ENCODE measurements at places on chromosomes 16 and 17. TPM values are rescaled to one million over a fixed set of nuclear protein-coding genes. Genes with fewer than 3 reads are reported as not detected.

SLC13A2 gene
- not detected for total RNA-seq

DNA sequence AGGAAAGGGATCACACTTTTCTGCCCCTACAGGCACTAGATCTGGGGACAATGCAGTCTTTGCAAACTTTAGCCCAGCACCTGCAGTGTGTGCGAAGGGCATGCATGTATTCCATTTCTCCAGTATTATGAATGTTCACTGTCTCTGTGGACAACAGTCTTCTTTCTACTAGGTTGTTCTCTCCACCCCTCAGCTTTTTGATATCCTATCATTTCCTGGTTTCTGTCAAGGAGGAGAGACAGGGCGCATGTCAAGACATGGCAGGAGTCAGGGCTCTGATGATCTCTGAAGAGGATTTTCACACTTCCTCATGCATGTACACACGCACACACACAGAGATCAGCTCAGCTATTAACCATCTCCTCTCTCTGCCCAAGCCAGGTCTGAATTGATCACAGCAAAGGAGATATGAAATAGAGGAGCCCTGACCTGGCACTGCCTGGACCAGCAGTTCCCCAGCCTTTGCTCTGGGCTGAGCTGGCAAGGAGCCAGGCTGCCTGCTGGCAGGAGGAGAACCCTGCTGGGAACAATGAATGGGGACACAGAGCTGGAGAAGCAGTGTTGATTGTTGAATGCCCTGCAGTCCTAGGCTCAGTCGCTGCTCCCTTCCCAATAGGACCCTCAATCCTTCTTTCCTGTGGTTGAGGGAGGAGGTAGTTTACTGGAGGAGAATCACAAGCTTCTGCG is 2.6 kb downstream of the GPR179 start:
- H3K27me3 ChIP-seq = no peaks in the 10 kb centered on the region
- no peak overlapping the region for H3K4me3 ChIP-seq
- no peak overlapping the region for H3K27ac ChIP-seq
- H3K4me1 ChIP-seq = no peaks in the 10 kb centered on the region
- no peak for DNase-seq

GRCh38 chr17:43779145-43780125 is 658 bp upstream of the DUSP3 start:
- peaks cover 26% of the 10 kb centered on the region for H3K27me3 ChIP-seq
- DNase-seq = no peak
- H3K36me3 ChIP-seq = peaks cover 6% of the 10 kb centered on the region
- no peak overlapping the region for H3K27ac ChIP-seq

GNGT2 gene
- 27.7 TPM for total RNA-seq

MYLK3 gene
- 0.27 TPM for total RNA-seq

- DNase-seq = no peak
- peak overlapping the region; percentile 88 for H3K4me3 ChIP-seq
- peak overlapping the region; percentile 93 for H3K27ac ChIP-seq
- no peaks in the 10 kb centered on the region for H3K36me3 ChIP-seq
- H3K27me3 ChIP-seq = no peaks in the 10 kb centered on the region
Measured at GRCh38 chr17:63932721-63933120, 590 bp upstream of the CD79B start.

DNA sequence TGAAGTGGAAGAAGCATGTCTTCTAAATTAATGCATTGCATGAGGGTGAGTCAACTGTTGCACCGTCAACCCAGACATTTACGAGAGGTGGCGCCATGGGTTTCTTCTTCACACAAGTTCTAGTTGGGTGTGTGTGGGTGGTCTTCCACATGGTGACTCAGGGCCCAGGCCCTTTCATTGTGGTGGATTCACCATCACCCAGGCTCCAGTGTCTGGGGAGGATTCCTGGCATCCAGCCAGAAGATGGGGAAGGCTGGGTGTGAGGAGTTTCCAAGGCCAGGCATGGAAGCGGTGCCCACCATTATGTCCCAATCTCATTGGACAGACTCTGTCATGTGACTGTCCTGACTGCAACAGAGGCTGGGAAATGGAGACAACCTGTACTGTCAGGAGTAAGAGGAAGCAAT is 21.4 kb upstream of the JPH3 start:
- no peak overlapping the region for H3K27ac ChIP-seq
- no peaks in the 10 kb centered on the region for H3K4me1 ChIP-seq
- no peak overlapping the region for H3K4me3 ChIP-seq
- DNase-seq = peak; percentile 39
- no peaks in the 10 kb centered on the region for H3K36me3 ChIP-seq
- H3K27me3 ChIP-seq = peaks cover 19% of the 10 kb centered on the region

DNA sequence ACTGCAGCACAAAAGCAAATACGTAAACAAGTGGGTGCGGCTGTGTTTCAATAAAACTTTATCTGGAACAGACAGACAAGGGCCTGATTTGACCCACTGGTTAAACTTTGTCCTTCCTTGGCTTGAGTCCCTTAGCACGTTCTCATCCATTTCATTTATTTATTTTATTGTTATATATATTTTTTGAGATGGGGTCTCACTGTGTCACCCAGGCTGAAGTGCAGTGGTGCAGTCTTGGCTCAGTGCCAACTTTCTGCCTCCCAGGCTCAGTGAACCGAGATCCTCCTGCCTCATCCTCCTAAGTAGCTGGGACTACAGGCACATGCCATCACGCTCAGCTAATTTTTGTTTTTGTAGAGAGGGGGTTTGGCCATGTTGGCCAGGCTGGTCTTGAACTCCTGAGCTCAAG is 64.3 kb downstream of the MYH11 start:
- no peaks in the 10 kb centered on the region for H3K27me3 ChIP-seq
- DNase-seq = no peak
- no peaks in the 10 kb centered on the region for H3K36me3 ChIP-seq
- H3K27ac ChIP-seq = no peak overlapping the region
- H3K4me3 ChIP-seq = no peak overlapping the region

- no peak overlapping the region for H3K27ac ChIP-seq
- DNase-seq = no peak
- H3K4me1 ChIP-seq = no peaks in the 10 kb centered on the region
- peaks cover 5% of the 10 kb centered on the region for H3K36me3 ChIP-seq
- H3K27me3 ChIP-seq = no peaks in the 10 kb centered on the region
- H3K4me3 ChIP-seq = no peak overlapping the region
Measured at GRCh38 chr16:46896314-46896968, 12.3 kb downstream of the GPT2 start.

- no peaks in the 10 kb centered on the region for H3K4me1 ChIP-seq
Measured at GRCh38 chr16:3274490-3274889, 8.8 kb upstream of the ZNF263 start.

DNA sequence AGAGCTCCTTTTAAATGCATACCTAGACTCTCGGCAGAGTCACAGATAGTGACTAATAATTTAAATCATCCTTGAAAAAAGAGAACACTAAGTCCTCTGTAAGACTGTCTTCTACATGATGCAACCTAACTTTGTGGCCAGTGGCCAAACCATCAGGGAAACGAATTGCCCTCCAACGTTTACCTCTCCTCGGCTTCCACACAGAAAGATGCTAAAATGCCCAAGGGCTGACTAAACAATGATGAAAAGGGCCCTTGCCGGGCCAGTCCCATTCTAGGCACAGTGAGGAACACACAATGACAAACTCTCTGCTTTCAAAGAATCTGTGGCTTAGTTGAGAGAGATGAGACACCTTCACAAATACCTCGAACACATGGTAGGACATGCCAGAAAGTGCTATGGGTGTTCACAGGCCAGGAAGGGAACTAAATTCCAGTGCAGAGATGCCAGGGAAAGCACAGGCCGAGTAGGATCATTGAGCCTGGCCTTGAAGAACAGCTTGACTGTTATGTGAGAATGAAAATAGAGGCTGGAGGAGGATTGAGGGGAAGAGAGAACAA is 35.3 kb upstream of the PITPNM3 start:
- H3K4me1 ChIP-seq = no peaks in the 10 kb centered on the region
- H3K36me3 ChIP-seq = peaks cover 58% of the 10 kb centered on the region
- no peak for DNase-seq

KRTAP3-1 gene
- not detected for total RNA-seq

DNA sequence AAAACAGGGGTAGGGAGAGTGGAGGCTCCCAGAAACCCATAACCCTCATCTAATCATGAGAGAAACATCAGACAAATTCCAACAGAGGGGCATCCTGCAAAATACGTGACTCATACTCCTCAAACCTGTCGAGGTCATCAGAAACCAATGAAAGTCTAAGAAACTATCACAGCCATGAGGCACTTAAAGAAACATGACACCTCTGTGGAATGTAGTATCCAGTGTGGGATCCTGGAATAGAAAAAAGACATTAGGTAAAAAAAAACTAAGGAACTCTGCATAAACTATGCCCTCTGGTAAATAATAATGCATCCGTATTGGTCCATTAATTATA is 16.4 kb downstream of the CDH5 start:
- DNase-seq = no peak
- H3K4me3 ChIP-seq = no peak overlapping the region
- peaks cover 1% of the 10 kb centered on the region for H3K27me3 ChIP-seq
- no peaks in the 10 kb centered on the region for H3K4me1 ChIP-seq
- H3K27ac ChIP-seq = no peak overlapping the region

- H3K4me3 ChIP-seq = peak overlapping the region; percentile 33
- DNase-seq = no peak
- H3K27ac ChIP-seq = peak overlapping the region; percentile 86
- no peaks in the 10 kb centered on the region for H3K27me3 ChIP-seq
- no peaks in the 10 kb centered on the region for H3K36me3 ChIP-seq
- peaks cover 51% of the 10 kb centered on the region for H3K4me1 ChIP-seq
Measured at GRCh38 chr17:82536512-82537201, 17.1 kb downstream of the FOXK2 start.

NPIPB9 gene
- total RNA-seq = 0.83 TPM

GRCh38 chr17:65226227-65226626 is 89.1 kb downstream of the RGS9 start:
- no peaks in the 10 kb centered on the region for H3K36me3 ChIP-seq
- no peak overlapping the region for H3K27ac ChIP-seq
- no peak overlapping the region for H3K4me3 ChIP-seq
- peaks cover 12% of the 10 kb centered on the region for H3K27me3 ChIP-seq

- H3K27me3 ChIP-seq = no peaks in the 10 kb centered on the region
- no peak overlapping the region for H3K4me3 ChIP-seq
- no peak overlapping the region for H3K27ac ChIP-seq
- H3K36me3 ChIP-seq = peaks cover 12% of the 10 kb centered on the region
Measured at GRCh38 chr16:1794221-1794871, 841 bp upstream of the IGFALS start.

- H3K4me1 ChIP-seq = no peaks in the 10 kb centered on the region
- no peak for DNase-seq
- no peak overlapping the region for H3K27ac ChIP-seq
- H3K27me3 ChIP-seq = peaks cover 2% of the 10 kb centered on the region
- H3K4me3 ChIP-seq = no peak overlapping the region
Measured at GRCh38 chr16:82713778-82714177, 87.0 kb downstream of the CDH13 start.

- H3K27ac ChIP-seq = peak overlapping the region; percentile 31
- no peaks in the 10 kb centered on the region for H3K27me3 ChIP-seq
- peak overlapping the region; percentile 98 for H3K4me3 ChIP-seq
- DNase-seq = peak; percentile 44
Measured at GRCh38 chr16:31093132-31093703, 1.4 kb downstream of the VKORC1 start.

RNF222 gene
- not detected for total RNA-seq

GRCh38 chr17:38750312-38751121 is 2.0 kb upstream of the PSMB3 start:
- peaks cover 34% of the 10 kb centered on the region for H3K27me3 ChIP-seq
- peaks cover 47% of the 10 kb centered on the region for H3K4me1 ChIP-seq
- peak overlapping the region; percentile 93 for H3K4me3 ChIP-seq
- peak overlapping the region; percentile 99 for H3K27ac ChIP-seq

- H3K27ac ChIP-seq = no peak overlapping the region
- no peak for DNase-seq
- no peak overlapping the region for H3K4me3 ChIP-seq
- H3K36me3 ChIP-seq = no peaks in the 10 kb centered on the region
- no peaks in the 10 kb centered on the region for H3K27me3 ChIP-seq
Measured at GRCh38 chr16:9526791-9527190, 435.3 kb downstream of the HAPSTR1 start.

CLEC18A gene
- total RNA-seq = 0.32 TPM

DNA sequence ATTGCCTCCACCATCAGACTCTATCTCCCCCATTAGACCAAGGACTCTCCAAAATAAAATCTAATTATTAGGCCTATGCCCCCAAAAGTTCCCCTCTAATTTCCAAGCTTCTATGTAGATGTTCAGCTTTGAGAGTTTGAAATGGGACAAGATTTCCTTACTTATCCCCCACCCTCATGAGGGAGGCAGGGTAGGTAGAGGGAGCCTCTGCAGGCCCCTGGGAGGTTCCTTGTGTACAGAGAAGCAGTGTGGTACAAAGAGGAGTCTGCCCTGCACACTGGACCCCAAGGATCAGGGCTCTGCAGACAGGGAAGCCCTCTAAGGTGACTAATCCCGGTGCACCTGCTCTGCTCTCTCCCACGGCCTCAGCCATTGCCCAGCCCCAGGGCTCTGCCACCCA is 2.5 kb downstream of the KRT17 start:
- no peak for DNase-seq
- H3K4me3 ChIP-seq = no peak overlapping the region
- no peaks in the 10 kb centered on the region for H3K36me3 ChIP-seq
- no peaks in the 10 kb centered on the region for H3K4me1 ChIP-seq
- H3K27ac ChIP-seq = no peak overlapping the region
- no peaks in the 10 kb centered on the region for H3K27me3 ChIP-seq

KRTAP9-8 gene
- total RNA-seq = not detected

GRCh38 chr17:45888392-45888791 is 6.0 kb upstream of the MAPT start:
- H3K4me1 ChIP-seq = peaks cover 8% of the 10 kb centered on the region
- H3K27me3 ChIP-seq = peaks cover 7% of the 10 kb centered on the region
- no peaks in the 10 kb centered on the region for H3K36me3 ChIP-seq
- DNase-seq = no peak
- no peak overlapping the region for H3K4me3 ChIP-seq

GRCh38 chr16:25608002-25608401 is 83.8 kb upstream of the HS3ST4 start:
- no peak for DNase-seq
- H3K4me3 ChIP-seq = no peak overlapping the region
- H3K4me1 ChIP-seq = no peaks in the 10 kb centered on the region

GRCh38 chr17:73018599-73018998 is 73.9 kb downstream of the SLC39A11 start:
- peaks cover 16% of the 10 kb centered on the region for H3K36me3 ChIP-seq
- no peak overlapping the region for H3K27ac ChIP-seq
- no peak overlapping the region for H3K4me3 ChIP-seq
- no peak for DNase-seq
- no peaks in the 10 kb centered on the region for H3K27me3 ChIP-seq

TBC1D3E gene
- not detected for total RNA-seq

CDC6 gene
- total RNA-seq = 105 TPM

- H3K4me1 ChIP-seq = peaks cover 67% of the 10 kb centered on the region
- peaks cover 3% of the 10 kb centered on the region for H3K36me3 ChIP-seq
- peak overlapping the region; percentile 83 for H3K4me3 ChIP-seq
- H3K27me3 ChIP-seq = no peaks in the 10 kb centered on the region
Measured at GRCh38 chr16:87489434-87490045, 3.3 kb downstream of the ZCCHC14 start.

- H3K27me3 ChIP-seq = no peaks in the 10 kb centered on the region
- no peaks in the 10 kb centered on the region for H3K4me1 ChIP-seq
- H3K36me3 ChIP-seq = peaks cover 13% of the 10 kb centered on the region
- DNase-seq = no peak
- H3K27ac ChIP-seq = no peak overlapping the region
Measured at GRCh38 chr16:14473488-14473887, 156.6 kb downstream of the PARN start.

GUCY2D gene
- total RNA-seq = not detected
